Stimulated activated CD4-positive, alpha-beta T cell treated with anti-CD3 and anti-CD28 coated beads, Interleukin-1b, Interleukin-23, amount 100 ng/mL, for 1 hour (primary cell): ENCODE measurements at places on chromosomes 3 and 15.

GRCh38 chr15:32829436-32829835 lies 111.6 kb downstream of the GREM1 start:
- DNase-seq, result no peak

GRCh38 chr3:32703491-32703972 lies 18.5 kb downstream of the CNOT10 start:
- no peak for DNase-seq

DNA sequence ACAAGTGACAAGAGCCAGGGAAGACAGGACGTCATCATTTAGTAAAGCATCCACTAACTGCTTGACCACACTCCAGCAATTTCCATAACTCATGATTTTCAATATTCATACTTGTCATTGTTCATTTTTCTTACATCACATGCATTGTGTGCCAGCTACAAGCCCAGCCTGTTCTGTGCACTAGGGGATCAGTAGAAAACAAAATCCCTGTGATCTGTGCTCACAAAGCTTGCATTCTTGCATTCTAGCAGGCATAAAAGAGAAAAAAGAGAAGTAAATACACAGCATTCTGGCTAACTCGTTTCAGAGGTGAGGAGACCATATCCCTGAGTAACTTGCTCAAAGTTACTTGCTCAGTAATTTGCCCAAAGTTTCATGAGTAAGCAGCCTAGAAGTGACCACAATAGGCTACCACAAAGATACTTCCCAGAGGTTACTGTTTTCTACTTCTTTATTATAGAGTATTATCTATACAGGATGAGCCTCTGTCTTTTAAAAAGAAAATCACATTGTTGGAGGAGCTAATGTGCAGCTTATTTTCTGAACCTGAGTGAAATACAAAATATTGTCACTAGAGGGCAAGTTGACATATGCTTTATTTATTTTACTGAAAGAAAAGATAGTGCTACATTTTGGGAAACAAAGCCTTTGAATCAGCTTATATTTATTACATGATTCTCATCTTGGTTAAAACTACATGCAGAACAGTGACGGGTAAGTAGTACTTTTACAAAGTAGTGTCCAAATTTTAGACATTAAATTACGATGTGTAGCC lies 701.4 kb upstream of the LMCD1 start:
- no peak for DNase-seq

- DNase-seq, result no peak
Measured at GRCh38 chr15:63083541-63083940, 38.1 kb upstream of the LACTB start.

DNA sequence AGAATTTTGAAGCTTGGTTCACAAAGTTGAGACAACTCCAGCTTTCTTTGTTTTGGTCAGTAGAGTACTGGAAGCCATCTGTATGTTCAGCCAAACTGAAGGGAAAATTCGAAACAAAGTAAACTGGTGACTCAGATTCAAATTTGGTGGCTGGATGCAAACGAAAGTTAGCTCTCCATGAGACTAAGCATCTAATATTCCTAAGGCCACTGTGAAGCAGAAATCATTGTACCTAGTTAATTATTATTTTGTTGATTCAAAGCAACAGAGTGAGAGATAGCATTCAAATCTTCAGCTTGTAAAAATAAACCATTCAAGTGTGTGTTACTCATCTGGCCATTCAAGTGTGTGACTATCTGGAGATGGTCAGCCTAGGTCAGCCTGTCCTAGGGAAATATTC lies 42.1 kb downstream of the NR2F2 start:
- no peak for DNase-seq

DNA sequence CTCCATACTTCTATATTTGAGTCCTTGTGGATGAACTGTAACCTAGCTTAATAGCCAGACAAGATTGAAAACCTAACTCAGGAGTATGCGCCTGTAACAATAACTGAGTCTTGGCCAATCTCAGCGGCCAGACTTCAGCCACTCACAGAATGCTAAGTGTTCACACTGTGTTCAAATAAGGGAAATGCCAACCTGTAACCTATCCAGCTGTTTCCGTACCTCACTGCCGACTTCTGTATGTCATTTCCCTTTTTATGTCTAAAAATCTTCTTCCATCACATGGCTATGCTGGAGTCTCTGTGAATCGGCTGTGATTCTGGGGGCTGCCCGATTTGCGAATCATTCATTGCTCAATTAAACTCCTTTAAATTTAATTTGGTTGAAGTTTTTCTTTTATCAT lies 169.2 kb downstream of the NFKBIZ start:
- DNase-seq, result no peak

DNA sequence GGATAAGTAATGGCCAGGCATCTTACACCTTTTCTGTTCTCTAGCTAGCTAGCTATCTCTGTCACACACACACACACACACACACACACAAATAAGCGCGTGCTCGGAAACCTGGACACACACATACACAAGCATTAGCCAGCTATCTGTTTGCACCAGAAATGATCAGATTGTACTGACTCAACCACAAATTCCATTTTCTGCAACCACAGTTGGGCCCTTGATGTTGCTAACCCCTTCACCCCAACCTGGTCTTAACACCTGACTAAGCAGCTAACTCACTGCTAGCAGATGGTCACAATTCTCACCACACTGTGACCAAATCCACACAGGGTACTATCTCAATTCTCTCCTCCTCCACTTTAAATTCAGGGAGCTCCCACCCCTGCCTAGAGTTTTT lies 183.0 kb upstream of the THBS1 start:
- DNase-seq, result no peak

DNA sequence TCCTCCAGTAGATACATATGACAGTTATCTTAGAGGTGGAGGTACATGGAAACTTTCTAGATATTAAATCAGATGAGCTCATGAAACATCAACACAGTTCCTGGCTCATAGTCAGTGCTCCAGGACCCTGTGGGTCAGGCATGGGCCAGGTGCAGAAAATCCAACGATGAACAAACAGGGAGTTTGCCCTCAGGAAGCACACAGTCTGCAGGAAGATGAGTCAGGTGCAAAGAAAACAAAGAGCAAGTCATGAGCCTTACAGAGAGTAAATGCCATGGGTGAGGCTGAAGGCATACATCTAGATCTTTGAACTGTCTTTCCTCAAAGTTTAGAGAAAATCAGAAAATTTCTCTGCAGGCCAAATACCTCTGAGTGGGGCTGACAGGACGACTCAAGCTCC lies 184.2 kb upstream of the TPM1 start:
- no peak for DNase-seq

GRCh38 chr3:27573138-27573537 lies 89.0 kb upstream of the SLC4A7 start:
- DNase-seq, result no peak

GRCh38 chr3:135109681-135110080 lies 314.6 kb downstream of the EPHB1 start:
- DNase-seq, result no peak

DNA sequence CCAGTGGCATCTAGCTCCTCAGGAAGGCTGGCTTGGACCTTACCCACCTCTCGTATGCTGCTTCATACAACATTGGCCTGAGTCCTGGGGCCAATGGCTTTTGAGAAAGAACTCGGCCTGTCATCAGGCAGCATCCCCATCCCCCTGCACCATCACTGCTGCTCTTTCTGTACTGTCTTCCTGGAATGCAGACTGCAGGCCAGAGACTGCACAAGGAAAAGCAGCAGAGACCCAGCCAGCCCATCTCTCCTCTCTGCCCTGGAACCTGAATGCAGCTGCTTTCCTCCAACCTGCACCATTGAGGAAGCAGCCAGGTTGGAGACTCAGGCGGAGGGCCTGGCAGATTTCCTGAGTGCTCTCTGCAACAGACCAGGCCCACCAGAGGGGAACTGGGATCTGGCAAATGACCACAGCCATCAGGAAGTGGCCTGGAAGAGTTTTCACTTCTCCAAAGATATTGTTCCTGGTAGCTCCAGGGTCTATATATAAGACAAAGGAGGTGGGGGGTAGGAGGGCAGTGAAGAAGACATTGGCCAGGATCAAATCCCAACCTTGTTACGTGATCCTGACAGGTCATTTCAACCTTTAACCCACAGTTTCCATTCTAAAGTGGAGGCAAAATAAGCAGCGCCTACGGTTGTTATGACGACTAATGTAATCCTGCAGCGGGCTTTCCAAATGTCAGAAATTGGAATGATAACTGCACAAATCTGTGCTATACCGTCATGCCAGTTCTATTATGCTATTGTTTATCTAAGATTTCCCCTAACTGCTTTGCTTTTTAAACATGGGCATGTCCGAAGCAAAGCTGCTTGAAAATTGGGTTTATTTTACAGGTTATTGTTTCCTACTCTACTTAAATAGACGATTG lies 24.4 kb upstream of the RAB7A start:
- no peak for DNase-seq

DNA sequence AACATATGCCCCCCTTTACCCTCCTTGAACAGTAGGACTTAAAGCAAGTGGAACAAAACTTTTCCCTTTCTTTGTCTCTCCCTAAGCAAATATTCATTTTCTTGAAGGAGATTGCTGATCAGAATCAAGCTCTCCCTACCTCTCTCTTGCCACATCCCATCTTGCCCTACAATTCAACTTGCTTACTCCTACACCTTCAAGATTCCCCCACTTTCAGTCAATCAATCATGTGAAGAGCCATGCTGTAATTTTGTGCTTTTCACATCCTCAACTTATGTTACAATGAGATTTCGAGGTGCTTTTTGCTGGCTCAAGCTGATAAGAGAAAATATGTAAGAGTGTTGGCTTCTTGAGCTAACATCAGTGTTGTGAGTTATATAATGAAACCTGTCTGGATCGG lies 662.9 kb downstream of the NLGN1 start:
- DNase-seq, result no peak

GRCh38 chr3:13346481-13347389 lies 73.4 kb downstream of the NUP210 start:
- DNase-seq, result peak; percentile 32

GRCh38 chr3:78660957-78661356 lies 1106.8 kb downstream of the ROBO1 start:
- no peak for DNase-seq

GRCh38 chr3:195209083-195209846 lies 61.7 kb downstream of the XXYLT1 start:
- DNase-seq, result no peak

- no peak for DNase-seq
Measured at GRCh38 chr3:17352620-17353019, 389.8 kb downstream of the TBC1D5 start.

- no peak for DNase-seq
Measured at GRCh38 chr3:127552038-127552437, 38.5 kb downstream of the TPRA1 start.

DNA sequence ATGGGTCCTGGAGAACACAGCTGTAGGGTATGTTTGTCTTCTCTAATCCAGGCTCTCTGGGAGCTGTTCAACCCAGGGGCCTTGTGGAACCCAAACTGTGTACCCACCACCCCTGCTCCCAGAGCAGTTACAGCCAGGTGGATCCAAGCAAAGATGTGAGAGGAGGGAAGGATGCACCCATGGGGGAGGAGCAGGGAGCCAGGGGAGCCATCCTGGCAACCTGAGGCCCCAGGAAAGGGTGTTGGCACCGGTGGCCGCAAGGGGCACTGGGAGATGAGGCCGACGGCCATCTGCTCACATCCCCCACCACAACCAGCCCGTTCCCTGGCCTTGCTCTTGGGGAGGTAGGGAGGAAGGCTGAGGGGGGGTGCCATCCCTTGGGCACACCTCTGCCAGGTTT lies 43.2 kb downstream of the CMTM6 start:
- no peak for DNase-seq

GRCh38 chr15:55916666-55917409 lies 76.6 kb downstream of the NEDD4 start:
- DNase-seq, result no peak

- no peak for DNase-seq
Measured at GRCh38 chr3:24363242-24363641, 131.4 kb downstream of the THRB start.

GRCh38 chr15:71083349-71083748 lies 31.9 kb upstream of the THSD4 start:
- no peak for DNase-seq

- no peak for DNase-seq
Measured at GRCh38 chr3:62180514-62180913, 192.8 kb downstream of the FEZF2 start.

DNA sequence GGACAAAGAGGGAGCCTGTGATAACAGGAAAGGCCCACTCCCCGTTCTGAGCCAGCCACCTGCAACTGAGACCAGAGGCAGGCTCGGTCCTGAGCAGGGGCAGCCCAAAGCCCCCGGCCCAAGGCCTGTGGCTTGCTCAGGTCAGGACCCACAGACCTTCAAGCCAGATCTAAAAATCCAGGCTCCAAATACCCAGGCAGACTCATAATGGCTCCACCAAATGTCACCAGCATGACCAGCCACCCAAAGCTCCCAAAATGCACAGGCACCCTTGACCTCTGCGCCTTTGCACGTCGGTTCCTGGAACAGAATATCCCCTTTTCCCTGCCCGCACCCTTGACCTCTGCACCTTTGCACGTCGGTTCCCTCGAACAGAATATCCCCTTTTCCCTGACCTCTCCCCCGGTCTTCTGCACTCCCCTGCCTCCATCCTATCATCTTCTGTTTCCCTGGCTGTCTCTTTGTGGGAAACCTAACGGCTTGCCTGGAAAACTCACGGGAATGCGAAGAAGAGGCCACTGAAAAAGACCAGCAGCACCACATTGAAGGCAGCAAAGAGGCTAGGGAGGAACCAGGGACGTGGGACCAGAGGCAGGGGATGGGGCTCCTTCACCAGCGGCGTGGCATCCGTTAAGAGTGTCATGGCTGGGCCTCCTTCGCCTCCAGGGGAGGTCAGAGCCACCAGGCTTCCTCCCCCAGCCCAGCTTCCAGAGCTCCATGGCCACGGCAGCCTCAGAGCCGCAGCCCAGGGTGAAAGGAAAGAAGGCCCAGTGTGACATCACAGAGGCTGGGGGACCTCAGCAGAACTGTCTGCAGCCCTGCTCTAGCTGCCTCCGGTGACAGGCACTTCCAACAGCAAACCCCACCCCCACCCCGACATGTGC lies at the start of gene ZDHHC19:
TSS of gene ZDHHC19 (minus strand) at position 728 of the 884 bp plus-strand sequence. CDS start at position 643, 85 bp downstream.
- no peak for DNase-seq

GRCh38 chr15:29770796-29771195 lies 51.5 kb downstream of the TJP1 start:
- DNase-seq, result no peak

DNA sequence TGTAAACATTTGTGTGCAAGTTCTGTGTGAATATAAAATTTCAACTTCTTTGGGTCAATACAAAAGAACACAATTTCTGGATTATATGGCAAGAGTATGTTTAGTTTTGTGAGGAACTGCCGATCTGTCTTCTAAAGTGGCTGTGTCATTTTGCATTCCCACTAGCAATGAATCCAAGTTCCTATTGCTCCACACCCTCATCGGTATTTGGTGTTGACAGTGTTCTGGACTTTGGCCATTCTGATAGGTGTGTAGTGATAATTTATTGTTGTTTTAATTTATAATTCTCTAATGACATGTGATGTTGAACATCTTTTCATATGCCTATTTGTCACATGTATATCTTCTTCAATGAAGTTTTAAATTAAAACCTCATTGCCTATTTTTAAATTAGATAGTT lies 58.2 kb upstream of the TMC3 start:
- no peak for DNase-seq

DNA sequence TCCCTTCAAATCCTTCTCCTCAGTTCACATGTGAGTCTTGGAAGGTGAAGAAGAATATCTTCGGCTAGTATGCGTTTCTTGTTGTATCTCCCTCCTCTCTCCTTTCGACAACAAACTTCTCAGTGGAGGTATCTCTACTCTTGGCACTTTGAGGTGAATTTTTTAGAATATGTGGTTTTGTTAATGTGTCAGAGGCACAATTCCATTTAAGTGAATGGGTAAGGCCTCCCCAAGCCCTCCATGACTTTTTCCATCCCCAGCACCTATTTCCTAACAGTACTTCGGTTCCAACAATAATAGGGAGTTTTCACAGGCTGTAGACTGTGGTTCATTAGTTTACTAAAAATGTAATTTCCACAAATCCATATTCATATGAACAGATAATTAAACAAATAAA lies 74.2 kb downstream of the TM4SF4 start:
- no peak for DNase-seq
